ENCODE measurements at places on chromosomes 4 and X. TPM values are rescaled to one million over a fixed set of nuclear protein-coding genes. Genes with fewer than 3 reads are reported as not detected.

ITIH6 gene
- polyA plus RNA-seq = 0.80 TPM

ANK2 gene
- polyA plus RNA-seq = 269 TPM

DNA sequence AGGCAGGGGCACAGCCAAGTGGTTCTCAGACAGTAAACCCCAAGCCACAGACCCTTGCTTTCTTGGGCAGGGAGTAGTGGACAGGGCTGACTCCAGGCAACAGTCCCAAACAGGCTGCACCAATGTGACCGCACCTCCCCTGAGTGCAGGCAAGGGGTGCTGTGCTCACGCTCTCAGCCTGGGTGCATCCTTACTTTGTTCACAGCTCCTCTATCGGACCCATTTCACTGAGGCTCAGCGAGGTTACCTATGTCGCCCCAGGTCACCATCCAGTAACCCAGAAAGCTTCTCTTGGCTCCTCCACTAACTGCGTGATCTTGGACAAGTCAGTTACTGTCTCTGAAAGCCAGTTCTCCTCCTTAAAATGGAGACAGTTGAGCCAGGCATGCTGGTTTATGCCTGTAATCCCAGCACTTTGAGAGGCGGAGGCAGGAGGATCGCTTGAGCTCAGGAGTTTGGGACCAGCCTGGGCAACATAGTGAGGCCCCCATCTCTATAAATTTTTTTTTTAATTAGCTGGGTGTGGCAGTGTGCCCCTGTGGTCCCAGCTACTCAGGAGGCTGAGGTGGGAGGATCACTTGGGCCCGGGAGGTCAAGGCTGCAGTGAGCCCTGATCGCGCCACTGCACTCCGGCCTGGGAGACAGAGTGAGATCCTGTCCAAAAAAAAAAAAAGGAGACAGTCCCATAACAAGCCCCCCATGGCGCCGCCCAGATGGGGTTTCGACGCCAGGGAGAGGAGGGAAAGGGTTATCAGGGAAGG is 823 bp upstream of the MAN2B2 start:
- DNase-seq = no peak

SLITRK2 gene
- 0.49 TPM for polyA plus RNA-seq

GRCh38 chr4:145939441-145939750 is 773 bp upstream of the ZNF827 start:
- DNase-seq = no peak

NUP54 gene
- 32.4 TPM for polyA plus RNA-seq

NWD2 gene
- polyA plus RNA-seq = not detected

- no peak for DNase-seq
These were observed 4.6 kb downstream of the MPP1 start for GRCh38 chrX:154800478-154801210.

CYSLTR1 gene
- polyA plus RNA-seq = 10.0 TPM

DNA sequence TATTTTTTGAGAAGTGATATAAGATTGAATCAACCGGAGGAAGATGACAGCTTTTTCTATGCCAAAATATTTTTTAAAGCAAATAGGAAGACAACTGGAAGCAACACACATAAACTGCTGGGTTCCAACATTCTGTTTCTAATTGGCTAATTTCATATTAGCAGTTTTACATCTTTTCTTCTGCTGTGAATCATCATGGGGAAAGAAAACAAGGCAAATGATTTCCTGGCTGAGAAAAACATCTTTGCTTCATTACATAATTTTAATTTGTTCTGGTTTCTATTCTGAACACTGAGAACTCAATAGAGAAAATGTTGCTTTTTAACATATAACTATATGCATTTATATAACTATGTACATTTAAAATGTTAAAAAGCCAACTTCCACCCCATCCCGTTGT is 2518.5 kb downstream of the ARAP2 start:
- no peak for DNase-seq

PNMA6F gene
- polyA plus RNA-seq = not detected

DNA sequence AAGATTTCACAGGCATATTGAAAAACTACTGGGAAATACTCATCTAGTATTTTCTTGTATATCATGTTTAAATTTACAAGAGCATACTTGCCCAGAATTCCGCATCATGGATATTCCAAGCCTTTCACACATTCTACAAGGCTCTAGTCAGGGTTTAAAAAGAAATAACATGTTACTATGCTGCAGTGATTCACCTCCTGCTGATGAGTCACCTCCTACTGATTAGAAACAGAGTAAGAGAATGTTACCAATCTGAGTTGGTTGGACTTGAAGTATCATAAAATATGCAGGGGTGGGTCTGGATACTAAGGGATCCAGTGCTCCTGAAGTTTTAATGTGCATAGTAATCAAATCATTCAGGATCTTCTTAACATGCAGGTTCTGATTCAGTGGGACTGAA is 192.0 kb upstream of the ANK2 start:
- DNase-seq = no peak

PDLIM5 gene
- 268 TPM for polyA plus RNA-seq

DNA sequence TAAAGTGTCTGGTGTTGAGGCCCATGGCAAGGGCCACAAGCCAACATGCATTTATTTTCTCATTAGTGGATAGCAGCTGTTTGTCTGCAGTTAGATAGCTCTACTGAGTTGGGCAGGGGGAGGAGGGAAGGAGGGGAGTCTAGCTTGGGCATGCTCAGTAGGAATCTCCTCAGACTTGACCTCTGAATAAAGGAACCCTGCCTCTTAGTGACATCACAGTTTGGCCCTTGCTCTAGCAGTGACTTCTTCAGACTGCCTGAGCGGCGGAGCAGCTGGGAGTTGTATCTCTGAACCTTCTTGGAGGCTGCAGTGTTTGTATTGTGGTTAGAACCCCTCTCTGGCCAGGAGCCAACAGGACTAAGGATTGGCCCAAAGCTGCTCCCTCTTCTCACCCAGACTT is 57.4 kb downstream of the BCORL1 start:
- no peak for DNase-seq

- DNase-seq = no peak
These were observed 130.8 kb downstream of the ZAR1 start for GRCh38 chr4:48620831-48621230.

GRCh38 chr4:75004755-75005668 is 72.1 kb downstream of the PARM1 start:
- DNase-seq = peak; percentile 34

TMPRSS11A gene
- 0.12 TPM for polyA plus RNA-seq

- no peak for DNase-seq
These were observed 75.2 kb downstream of the SLC10A7 start for GRCh38 chr4:146446555-146446954.

GRCh38 chr4:132642016-132642817 is 506.9 kb upstream of the PCDH10 start:
- peak; percentile 14 for DNase-seq

DNA sequence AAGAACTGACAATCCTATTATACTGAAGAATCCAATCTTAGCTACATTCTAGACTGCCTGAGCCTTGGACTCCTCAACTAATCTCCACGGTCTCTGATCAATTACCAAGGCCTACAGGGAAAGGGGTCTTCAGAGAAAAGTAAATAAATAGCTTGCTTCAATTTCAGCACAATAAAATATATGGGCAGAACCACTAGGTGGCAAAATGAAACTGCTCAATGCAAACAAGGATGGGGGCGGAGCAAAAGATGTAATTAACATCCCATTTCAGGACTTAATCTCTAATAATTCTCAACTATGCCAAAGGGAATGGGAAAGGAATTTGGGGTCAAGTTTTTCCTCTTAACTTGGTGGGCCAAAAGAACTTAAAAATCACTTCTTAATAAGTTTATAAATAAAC is 78.4 kb upstream of the MAP3K15 start:
- DNase-seq = peak; percentile 23

GRCh38 chr4:40333921-40334352 is 1.2 kb upstream of the CHRNA9 start:
- no peak for DNase-seq

DNA sequence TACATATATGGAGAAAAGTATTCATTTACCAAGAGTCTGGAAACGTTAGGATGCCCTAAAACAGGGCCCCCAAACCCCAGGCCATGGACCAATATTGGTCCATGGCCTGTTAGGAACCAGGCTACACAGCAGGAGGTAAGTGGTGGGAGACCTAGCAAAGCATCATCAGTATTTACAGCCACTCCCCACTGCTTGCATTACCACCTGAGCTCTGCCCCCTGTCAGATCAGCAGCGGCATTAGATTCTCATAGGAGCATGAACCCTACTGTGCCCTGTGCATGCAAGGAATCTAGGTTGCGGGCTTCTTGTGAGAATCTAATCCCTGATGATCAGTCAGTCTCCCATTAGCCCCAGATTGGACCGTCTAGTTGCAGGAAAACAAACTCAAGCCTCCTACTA is 62.3 kb downstream of the USP38 start:
- DNase-seq = no peak

DNA sequence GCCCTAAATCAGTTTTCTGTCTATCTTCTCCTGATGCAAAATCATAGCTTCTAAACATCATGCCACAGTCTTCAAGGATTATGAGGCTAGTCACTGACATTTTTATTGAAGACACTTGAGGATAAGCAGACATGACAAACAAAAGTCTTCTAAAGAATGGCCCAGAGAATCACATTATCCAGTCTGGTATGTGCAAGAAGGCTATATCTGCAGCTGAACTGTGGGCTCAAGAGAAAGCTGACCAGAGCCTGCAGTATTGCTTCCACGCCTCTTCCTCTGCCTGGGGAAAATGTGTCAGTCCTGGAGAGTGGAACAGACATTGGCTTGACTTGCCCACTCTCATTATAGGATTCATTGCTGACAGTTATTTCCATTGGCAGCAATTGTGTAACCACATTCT is 553.5 kb downstream of the SPOCK3 start:
- no peak for DNase-seq

GRCh38 chr4:141375855-141376254 is 155.2 kb downstream of the ZNF330 start:
- no peak for DNase-seq

- DNase-seq = no peak
These were observed 41.9 kb upstream of the PDHA2 start for GRCh38 chr4:95798003-95798402.

DNA sequence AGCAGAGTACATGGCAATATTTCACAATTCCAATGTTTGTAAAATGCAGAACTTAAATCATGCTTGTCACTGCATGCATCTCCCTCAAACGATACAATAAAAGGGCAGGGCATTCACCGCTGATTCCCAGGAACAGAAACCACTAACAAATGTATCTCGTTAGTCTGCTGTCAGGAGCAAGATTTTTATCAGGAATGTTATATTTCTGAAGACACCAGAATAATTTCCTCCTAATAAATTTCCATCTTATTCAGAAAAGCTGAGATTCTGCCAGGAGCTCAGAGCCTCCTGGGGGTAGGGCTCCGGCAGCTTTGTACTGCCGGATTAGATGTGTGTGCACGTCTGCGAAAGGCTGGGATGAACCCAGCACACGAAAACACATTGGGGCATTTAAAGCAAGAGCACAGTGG is 54.0 kb upstream of the LDB2 start:
- no peak for DNase-seq

Data from hindlimb muscle (tissue), 1 donor.